ENCODE measurements at places on chromosomes 16 and 17. TPM values are rescaled to one million over a fixed set of nuclear protein-coding genes. Genes with fewer than 3 reads are reported as not detected.

Gene CACNA1H
- 24.7 TPM for total RNA-seq

Gene ICAM2
- 8.8 TPM for total RNA-seq

Gene MMP28
- total RNA-seq: 15.2 TPM

Gene PHKB
- total RNA-seq: 189 TPM

Gene GRB2
- total RNA-seq: 109 TPM

Gene SDR42E1
- 2.1 TPM for total RNA-seq

Gene OTOP2
- total RNA-seq: not detected

Gene CCDC182
- not detected for total RNA-seq

Gene XYLT1
- 32.5 TPM for total RNA-seq

Gene HOXB2
- total RNA-seq: not detected

Gene TBC1D3
- total RNA-seq: not detected

Gene HOXB1
- not detected for total RNA-seq

Gene PIK3R6
- total RNA-seq: 0.69 TPM

Gene SRSF2
- 98.0 TPM for total RNA-seq

Gene DHRS7C
- not detected for total RNA-seq

Gene TBX6
- 0.23 TPM for total RNA-seq

Gene KRTAP4-4
- not detected for total RNA-seq

Gene ORMDL3
- 40.4 TPM for total RNA-seq

Gene DNAI2
- total RNA-seq: 0.92 TPM

Gene BRD7
- total RNA-seq: 55.8 TPM

Gene AXIN2
- 26.5 TPM for total RNA-seq

Gene SCN4A
- 0.92 TPM for total RNA-seq

Gene TPSAB1
- total RNA-seq: not detected

Gene DLX3
- not detected for total RNA-seq

Gene SLC52A1
- total RNA-seq: not detected

Measured in diencephalon (tissue), 1 donor.